ENCODE measurements at places on chromosomes 2 and 18.
A peak's percentile ranks its signal among the peaks of the same experiment; 100 is the strongest.

DNA sequence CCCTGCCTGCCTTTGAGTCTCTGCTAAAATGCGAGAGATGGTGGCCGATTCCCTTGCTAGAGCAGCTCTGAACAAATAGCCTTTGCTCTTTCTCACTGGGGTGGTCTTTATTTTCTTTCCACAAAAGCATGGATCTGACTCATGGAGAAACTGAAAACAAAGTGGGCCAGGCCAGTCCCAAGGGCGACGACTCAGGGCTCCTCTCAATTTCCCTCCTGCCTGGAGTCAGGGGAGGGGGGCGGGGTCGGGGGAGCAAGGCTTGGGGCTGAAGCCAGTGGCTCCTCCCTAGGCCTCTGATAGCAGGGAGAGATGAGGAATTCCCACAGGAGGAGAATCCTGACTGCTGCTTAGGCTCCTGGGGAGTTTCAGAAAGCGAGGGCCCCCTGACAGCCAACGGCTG, 17.1 kb upstream of the IL1R2 start:
- DNase-seq: no peak

DNA sequence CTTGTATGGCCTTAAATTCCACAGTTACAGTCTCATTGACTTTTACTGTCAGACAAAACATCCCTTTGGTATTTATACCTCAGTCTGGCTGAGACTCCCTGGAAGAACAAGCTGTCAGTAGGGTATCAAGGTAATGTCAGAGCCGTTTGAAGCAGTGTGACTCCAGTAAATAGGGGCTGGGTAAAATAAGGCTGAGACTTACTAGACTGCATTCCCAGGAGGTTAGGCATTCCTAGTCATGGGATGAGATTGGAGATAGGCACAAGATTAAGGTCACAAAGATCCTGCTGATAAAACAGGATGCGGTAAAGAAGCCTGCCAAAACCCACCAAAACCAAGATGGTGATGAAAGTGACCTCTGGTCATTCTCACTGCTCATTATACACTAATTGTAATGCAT, 219.5 kb upstream of the SKOR2 start:
- DNase-seq: peak; percentile 25

GRCh38 chr18:79400091-79400590, 4.4 kb downstream of the NFATC1 start:
- no peak for DNase-seq

GRCh38 chr2:98935777-98936352, at the start of gene CRACDL:
CRACDL (minus strand) TSS chr2:98936225; CDS start chr2:98846800, 89,425 bp downstream.
- DNase-seq: no peak

DNA sequence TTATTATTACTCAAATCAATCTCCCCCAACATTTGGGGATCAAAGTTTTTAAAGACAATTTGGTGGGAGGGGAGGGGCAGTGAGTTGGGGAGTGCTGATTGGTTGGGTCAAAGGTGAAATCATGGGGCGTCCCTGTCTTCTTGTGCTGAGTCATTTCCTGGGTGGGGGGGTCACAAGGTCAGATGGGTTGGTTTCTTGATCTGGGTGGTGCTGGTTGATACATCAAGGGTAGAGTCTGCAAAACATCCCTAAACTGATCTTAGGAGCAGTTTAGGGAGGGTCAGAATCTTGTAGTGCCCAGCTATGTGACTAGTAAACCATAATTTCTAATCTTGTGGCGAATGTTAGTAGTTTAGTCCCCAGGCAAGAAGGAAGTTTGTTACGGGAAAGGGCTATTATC, 67.4 kb downstream of the MOGAT1 start:
- DNase-seq: no peak

DNA sequence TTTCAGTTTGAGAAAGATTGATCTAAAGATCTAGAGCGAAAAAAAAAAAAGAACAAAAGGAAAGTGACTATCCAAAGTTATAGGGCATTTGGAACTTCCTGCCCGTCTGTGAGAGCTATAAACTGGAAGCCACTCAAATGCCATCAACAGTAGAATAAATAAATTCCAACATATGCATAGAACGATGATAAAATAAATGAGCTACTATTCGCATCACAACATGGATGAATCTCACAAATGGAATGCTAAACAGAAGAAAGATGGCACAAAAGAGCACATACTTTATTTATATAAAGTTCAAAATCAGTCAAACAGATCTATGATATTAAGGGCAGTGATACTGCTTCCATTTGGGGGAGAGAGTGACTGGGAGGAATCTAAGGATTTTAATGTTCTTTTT, 128.8 kb downstream of the TTC32 start:
- no peak for DNase-seq

- no peak for DNase-seq
Measured at GRCh38 chr2:66665124-66665984, 230.4 kb downstream of the MEIS1 start.

GRCh38 chr18:1246827-1247226, 342.2 kb downstream of the ADCYAP1 start:
- DNase-seq: no peak

DNA sequence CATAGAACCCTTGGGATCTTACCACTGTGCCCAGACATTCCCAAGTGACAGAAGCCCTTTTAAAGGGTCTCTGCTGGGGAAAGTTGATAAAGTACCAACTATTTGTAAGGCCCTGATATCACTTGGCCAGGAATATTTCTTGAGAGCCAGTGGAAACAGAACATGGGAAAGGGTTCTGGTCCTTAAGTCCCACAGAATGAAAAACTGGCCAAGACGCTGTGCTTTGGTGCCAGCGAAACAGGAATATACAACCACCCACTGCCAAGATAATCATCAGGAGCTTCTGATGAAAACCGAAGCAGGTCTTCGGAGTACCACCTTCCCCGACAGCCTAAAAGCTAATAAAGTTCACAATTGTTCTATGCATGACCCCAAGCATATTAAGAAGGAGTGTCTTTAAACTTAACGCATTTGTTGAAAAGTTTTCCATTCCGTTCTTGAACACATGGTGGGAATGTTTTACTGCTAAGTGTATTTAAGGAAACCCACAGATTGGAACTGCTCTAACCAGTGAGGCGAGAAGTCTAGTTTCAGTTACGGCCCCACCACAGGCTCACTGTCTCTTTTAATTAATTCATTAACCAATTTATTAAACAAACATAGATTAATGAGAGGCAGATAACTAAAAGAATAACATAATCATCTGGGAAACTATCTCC, 152.6 kb downstream of the ANKRD44 start:
- DNase-seq: no peak

GRCh38 chr2:145957929-145958328, 1438.0 kb upstream of the ZEB2 start:
- peak; percentile 2 for DNase-seq

- no peak for DNase-seq
Measured at GRCh38 chr2:201444746-201445465, 6.4 kb downstream of the TRAK2 start.

GRCh38 chr2:240139666-240140393, 628 bp downstream of the OTOS start:
- no peak for DNase-seq

DNA sequence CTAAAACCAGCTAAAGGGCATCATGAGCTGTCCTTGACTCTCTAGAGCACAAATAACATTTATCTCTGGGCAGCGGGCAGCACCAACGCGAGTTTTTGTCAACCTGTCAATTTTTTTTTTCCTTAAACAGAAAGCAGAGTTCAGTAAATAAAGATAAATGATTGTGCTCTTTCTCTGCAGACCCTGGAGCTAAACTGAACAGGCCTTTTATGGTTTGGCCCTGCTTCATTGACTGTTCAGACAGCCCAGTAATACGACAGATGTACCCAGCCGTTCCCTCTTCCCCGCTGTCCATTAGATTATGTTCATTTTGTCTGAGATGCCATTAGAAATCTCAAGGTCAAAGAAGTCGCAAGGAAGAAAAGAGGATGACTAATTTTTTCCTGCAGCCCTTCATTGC, 280.5 kb upstream of the PIK3C3 start:
- no peak for DNase-seq

- DNase-seq: no peak
Measured at GRCh38 chr18:28736951-28737350, 560.0 kb upstream of the CDH2 start.

GRCh38 chr2:17995593-17995992, 117.1 kb downstream of the KCNS3 start:
- no peak for DNase-seq

DNA sequence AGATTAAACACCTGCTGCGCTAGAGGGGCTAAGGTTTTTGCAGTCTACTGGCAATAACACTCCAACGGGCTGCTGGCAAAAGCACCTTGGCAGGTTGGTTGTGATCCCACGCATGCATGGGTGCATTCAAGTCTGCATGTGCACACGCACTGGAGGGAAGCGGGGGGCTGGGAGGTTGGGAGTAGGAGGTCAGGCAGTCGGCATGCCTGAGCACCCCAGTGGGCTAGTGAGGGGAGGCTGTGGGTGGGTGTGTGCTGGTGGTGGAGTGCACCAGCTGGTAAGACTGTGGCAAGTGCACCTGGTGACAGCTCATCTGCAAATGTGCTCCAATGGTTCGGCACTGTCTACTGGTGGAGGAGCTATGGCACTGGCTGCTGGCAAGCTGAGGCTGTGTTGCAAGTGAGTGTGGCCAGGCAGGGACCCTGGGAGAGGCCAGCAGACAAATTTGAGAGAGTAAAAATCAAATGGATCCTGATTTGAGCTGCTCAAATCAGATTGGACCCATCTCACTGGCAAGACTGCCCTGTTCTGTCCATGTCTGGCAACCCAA, 460.6 kb upstream of the DSEL start:
- DNase-seq: no peak

- DNase-seq: no peak
Measured at GRCh38 chr18:74392323-74392722, 64.8 kb downstream of the DIPK1C start.

- no peak for DNase-seq
Measured at GRCh38 chr2:134217924-134218323, 35.9 kb upstream of the MGAT5 start.

DNA sequence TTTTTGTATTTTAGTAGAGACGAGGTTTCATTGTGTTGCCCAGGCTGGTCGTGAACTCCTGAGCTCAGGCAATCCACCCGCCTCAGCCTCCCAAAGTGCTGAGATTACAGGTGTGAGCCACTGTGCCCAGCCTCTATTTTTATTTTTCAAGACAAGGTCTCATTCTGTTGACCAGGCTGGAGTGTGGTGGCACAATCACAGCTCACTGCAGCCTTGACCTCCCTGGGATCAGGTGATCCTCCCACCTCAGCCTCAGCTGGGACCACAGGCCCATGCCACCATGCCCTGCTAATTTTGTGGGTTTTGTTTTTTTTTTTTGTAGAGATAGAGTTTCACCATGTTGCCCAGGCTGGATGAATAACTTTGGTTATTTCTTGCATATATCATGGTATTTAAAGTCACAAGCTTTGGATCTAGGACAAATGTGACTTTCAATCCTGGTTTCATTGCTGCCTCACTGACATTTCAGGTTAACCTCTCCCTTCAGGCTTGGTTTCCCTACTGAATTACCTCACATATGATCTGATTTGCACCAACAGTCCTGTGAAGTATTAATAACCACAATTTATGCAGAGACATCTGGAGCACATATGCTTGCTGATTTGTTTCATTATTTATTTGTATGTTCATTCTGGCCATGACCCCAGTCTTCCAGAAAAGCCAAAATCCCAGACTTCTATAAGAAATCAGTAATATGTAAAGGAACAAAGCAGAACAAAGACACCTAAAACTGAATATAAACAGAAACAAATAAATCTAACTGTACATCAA, 17.5 kb upstream of the RAB31 start:
- no peak for DNase-seq

DNA sequence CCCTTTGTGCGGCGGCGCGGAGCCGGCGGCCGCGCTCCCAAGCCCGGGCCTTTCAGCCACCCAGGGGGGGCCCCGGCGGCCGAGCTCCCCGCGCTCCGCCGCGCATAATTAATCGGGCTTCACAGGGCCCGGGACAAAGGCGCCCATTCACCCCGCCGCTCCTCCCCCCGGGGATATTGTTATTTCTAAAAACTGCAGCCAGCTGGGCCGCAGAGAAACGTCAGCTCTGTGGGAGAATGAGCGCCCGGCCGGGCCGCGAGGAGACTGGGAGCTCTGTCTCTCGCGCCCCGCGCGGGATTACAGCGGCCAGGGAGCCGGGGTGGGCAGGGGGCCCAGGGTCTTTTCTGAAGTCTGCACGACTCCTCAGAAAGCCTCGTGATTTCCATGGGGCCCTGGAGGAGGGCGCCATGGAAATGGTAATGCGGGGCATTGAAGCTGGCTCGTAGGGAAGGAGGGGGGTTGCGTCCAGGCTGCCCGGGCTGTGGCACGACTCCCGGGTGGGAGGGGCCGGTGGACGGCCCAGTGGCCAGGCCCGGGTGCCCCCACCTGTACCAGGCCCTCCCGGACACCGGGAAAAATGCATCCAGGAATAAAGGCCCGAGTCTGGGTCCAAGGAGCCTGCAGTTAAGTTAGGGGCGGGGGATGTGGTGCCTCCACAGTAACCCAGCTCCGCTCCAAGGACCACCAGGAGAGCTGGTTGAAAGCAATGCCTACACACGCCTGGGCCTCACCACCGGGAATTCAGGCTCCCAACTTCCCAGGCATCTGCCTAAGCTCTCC, 125.3 kb downstream of the ZFP36L2 start:
- peak; percentile 88 for DNase-seq

DNA sequence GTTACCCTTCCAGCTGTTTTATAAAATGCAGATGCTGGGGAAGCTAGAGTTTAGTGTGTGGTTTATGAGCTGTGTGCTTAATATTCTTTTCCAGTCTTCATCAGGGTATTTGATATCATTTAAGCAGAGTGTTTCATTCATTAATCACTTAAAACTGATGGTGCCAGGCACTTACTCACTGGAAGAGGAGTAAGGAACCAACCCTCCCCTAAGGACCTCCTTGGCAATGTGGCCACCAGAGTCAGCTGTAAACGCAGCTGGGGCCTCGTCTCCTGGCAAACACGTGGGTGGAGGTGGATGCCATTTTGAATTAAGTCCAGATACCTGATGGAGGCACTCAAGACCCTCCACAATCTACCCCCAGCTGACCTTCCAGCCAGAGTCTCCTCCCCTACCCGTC, 331.6 kb downstream of the CLIP4 start:
- DNase-seq: no peak

DNA sequence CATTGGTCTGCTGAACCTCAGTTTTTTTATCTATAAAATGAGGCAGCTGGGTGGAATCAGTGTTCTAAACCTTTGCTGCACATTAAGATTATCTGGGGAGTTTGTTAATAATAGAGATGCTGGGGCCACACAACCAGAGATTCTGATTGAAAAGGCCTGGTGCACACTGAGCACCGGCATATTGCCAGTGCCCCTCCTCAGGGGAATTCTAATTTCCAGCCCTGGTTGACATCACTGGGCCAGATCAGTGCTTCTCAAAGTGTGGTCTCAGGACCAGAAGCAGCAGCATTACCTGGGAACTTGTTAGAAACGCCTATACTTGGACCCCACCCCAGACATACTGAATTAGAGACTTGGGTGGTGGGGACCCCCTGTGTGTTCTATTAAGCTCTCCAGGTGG, 112.5 kb downstream of the SETBP1 start:
- DNase-seq: no peak

All from SK-MEL-5 (cell line).